ENCODE measurements at places on chromosomes 11 and 22.

GRCh38 chr11:61908730-61909316 lies 8.5 kb downstream of the RAB3IL1 start:
- DNase-seq, result no peak

GRCh38 chr11:99632969-99633368 lies 612.2 kb downstream of the CNTN5 start:
- DNase-seq, result no peak

DNA sequence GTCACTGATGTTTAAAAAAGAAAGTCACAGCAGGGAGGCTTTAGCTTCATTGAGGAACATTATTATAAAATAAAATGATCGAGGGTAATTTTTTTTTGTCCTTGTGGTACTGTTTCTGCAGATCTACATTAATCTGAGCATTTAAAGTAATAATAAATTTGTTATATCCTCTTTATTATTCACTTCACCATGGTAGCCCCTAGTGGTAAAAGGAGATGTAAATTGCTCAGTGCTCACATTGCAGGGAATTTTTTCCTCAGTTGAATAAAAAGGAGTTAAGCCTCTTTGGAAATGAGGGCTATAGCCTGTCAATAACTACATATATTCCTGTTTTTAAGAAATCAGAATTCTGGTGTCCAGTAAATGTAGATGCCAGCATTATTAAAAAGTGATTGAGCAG lies 99.7 kb upstream of the VPREB1 start:
- no peak for DNase-seq

GRCh38 chr11:85266646-85267045 lies 360.5 kb downstream of the DLG2 start:
- peak; percentile 15 for DNase-seq

- no peak for DNase-seq
Observed at GRCh38 chr11:126637795-126638175, 282.3 kb downstream of the ST3GAL4 start.

DNA sequence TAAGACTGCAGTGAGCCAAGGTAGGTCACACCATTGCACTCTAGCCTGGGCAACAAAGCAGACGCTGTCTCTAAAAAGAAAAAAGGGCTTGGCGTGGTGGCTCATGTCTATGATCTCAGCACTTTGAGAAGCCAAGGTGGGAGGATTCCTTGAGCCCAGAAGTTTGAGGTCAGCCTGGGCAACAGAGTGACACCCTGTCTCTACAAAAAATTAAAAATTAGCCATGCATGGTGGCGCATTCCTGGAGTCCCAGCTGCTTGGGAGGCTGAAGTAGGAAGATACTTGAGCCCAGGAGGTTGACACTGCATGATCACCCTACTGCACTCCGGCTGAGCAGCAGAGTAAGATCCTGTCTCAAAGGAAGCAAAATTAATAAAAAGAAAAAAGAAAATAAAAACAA lies 38.9 kb upstream of the RDX start:
- no peak for DNase-seq

GRCh38 chr11:85845124-85845631 lies 10.0 kb upstream of the CCDC83 start:
- DNase-seq, result peak; percentile 33

- no peak for DNase-seq
Observed at GRCh38 chr11:12005476-12005875, 3.0 kb downstream of the DKK3 start.

DNA sequence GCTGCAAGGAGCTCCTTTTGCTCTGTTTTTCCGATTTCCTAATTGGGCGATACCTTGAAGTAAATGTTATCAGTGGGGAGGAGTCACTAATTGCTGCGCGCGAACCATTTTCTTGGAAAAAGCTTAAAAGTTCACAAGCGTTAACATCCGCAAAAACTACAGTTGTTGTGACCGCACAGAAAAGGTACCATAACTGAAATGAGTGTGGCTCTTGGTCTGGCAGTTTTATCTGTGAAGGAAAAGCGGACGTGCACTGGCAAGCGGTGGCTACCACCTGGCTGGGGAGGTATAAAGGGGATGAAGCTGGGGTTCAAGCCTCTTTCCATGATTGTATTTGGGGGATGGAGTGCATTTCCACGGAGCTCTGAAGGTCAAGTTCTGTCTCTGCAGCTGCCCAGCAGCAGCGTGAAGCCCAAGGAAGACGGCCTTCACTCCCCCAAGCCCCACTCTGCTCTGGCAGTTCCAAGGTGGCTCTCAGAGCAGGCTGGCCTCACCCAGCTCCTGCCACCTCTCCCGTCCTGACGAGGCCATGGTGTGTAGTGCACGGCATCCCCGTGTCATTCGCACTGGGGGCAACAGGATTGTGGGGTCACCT lies 27.5 kb downstream of the MOV10L1 start:
- DNase-seq, result no peak

GRCh38 chr11:35165423-35166368 lies 26.7 kb downstream of the CD44 start:
- no peak for DNase-seq

DNA sequence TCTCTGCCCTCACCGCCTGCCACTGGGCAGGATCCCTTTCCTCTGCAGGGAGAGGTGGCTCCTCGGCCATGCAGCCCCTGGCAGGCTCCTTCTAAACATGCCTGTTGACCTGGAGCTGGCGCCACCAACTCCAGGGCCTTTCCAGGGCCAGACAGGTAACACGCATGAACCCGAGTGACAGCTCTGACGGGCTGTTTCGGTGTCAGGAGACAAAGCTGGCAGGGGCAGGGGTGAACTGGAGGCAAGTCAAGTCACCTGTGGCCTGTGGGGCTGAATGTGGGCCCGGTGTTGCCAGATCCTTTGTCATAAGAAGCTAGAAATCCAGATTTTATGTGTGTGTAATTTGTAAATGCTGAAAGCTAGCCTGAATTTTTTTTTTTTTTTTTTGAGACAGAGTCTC lies 11.3 kb downstream of the C22orf23 start:
- no peak for DNase-seq

- no peak for DNase-seq
Observed at GRCh38 chr11:2391181-2391975, 9.2 kb upstream of the TSSC4 start.

DNA sequence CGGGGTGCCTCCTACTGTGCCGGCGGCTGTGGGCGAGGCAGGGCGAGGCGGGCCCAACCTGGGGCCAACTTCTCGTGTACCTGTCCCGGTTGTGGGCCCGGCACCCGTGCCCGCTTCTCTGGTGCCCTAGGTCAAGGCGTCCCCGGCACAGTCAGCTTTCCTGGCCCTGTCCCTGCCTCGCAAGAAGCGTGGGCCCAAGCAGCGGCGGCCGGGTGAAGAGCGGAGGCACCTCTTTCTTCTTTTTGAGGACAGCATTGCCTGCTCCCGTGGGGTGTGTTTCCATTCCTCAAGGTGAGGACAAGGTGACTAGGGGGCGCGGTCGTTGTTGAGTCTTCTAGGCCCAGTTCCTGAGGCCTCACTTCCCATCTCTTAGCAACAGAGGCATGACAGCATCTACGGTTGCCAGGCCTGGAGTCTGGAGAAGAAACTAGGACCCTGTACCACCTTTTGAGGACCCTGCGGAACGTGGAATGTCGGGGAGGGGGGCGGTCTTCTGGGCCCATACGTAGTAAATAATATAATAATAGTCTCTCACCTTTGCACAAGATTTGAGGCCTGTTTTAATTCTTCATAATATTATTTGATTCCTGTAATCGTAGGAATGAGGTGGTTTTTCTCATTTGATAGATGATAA lies 418 bp downstream of the ACO2 start:
- DNase-seq, result peak; percentile 31

- DNase-seq, result no peak
Observed at GRCh38 chr11:13663631-13664071, 4.8 kb upstream of the FAR1 start.

- DNase-seq, result peak; percentile 53
Observed at GRCh38 chr11:27183672-27184457, 143.2 kb downstream of the BBOX1 start.

GRCh38 chr11:66843776-66844495 lies 695 bp downstream of the RCE1 start:
- no peak for DNase-seq

DNA sequence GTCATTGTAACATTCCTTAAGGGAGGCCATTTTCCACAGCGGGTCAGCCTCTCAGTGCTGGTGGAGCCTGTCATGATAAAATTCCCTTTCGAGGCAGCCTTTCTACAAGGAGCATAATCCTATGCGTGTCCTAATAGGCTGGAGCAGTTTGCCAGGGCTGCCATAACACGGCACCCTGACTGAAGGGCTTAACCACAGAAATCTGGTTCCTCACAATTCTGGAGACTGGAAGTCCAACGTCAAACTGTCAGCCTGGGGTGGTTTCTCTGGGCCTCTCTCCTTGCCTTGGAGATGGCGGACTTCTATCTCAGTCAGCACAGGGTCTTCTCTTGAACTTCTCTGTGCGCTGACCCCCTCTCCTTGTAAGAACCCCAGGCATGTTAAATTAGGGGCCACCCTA lies 1.4 kb upstream of the RGL4 start:
- DNase-seq, result no peak

DNA sequence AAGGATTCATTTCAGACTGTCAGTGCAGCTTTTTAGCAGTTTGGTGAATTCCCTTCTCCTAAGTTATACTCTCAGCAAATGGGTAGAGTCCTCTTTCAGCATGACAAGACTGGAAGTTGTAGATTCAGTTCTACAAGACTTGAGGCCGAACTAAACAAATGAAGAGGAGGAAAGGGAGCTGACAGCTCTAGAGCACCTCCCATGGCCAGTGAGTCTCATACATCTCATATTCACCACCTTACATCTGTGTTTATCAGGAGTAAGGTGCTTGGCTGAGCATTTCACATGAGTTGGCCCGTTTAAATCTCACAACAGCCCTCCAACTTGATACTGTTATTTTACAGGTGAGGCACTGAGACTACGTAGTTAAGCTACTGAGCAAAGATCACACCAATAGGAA lies 30.4 kb downstream of the SEZ6L start:
- DNase-seq, result no peak

- DNase-seq, result no peak
Observed at GRCh38 chr11:126863294-126863997, 137.1 kb downstream of the KIRREL3 start.

DNA sequence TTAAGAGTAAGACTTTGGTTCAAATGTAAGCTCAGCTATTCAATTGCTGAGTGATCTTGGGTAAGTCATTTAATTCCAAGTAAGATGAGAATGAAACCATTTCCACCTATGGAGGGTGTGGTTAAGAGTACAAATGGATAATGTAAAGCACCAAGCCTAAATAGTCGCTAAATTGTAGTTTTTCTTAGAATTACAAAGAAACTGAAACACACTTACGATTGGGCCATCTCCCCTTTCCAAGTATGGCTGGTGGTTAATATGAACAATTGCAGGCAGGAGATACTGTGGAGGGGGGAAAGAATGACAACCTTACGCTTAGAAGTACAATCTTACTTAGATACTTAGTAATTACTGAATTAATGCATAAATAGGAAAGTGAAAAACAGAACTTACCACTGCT lies 8.2 kb downstream of the DDX17 start:
- no peak for DNase-seq

GRCh38 chr11:443542-444199 lies 1.9 kb upstream of the ANO9 start:
- no peak for DNase-seq

- no peak for DNase-seq
Observed at GRCh38 chr11:102240502-102240901, 76.8 kb upstream of the BIRC3 start.

- no peak for DNase-seq
Observed at GRCh38 chr11:8832571-8833260, 78.3 kb upstream of the AKIP1 start.

DNA sequence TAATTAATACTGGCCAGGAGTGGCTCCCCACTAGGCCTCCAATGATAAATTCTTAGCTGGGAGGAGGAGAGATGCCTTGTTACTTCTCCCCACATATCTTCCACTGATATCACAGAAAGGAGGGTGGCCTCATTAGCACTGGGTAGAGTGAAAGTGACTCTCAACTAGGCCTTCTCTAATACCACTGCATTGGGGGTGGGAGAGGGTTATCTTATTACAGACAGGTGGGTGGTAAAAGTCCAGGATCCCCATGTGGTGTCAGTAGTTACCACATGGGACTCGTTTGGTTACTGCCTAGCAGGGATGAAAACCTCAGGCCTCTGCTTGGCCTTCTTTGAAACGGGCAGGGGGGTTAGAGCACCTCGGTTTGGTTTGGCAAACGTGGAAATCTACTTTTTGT lies 167.3 kb downstream of the UVRAG start:
- no peak for DNase-seq

- DNase-seq, result no peak
Observed at GRCh38 chr22:47474895-47475294, 712.4 kb downstream of the TBC1D22A start.

DNA sequence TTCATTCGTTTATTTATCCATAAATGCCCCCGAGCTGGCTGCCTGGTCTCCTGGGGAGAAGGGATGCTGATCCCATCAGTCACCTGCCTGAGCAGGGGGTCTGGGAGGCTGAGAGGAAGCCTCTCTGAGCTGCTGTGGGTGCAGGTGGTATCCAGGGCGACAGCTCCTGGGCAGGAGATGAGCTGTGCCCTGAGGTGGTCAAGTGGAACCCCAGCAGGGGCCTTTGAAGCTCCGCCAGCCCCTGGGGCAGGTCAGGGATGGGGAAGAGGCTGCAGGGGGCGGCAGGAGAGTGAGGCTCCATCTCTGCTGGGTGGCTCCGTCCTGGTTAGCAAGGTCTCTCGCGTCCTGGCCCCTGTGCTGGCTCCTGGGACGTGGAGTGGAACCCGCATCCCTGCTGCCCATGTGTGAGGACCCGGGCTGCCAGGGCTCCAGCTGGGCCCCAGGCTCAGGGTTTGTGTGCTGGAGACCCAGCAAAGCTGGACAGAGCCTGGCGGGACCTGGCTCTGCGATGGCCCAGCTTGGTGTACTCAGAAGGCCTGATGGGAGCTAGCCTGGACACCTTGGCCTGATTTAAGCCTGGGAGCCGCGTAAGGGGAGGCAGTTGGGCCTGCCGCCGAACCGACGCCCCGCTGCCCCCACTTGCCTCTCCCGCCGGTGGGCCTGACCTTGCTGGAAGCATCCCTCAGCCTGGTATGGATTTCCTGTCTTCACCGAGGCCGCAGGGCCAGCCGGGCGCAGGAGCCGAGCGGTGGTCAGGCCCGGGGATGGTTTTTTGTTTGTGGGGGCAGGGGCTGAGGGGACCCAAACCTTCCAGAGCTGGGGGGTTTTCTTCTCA lies 44.5 kb downstream of the RTN4R start:
- no peak for DNase-seq

DNA sequence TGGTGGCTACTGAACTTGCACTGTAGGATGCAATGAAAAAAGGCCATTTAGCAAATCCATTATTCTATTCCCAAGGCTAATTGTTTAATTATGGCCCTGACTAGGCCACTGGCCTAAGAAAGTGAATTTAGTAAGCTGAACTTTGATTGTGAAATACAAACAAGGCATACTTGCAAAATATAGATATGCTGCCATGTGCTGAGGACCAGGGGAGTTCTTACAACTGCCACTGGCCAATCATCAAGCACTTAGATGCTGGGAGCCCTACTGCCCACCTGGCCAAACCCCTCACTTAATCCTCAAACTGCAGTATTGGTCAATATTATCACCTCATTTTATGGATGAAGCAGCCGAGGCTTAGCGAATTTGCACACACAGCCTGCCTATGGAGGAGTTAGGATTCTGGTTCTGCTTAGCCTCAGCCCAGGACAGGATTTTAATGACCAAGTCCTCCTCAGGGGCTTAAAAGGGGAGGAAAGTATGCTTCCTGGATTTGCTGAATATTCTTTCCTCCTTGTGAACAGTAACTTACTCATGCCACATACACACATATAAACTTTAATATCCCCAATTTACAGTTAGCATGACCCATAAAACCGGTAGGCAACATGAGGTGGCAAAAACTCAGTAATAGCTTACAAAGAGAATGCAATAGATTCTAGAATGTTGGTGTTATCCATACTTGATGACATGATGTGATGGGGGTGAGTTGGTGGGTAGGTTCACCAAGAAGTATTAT lies 39.3 kb downstream of the CD44 start:
- no peak for DNase-seq

GRCh38 chr11:74157169-74157568 lies 13.6 kb downstream of the C2CD3 start:
- DNase-seq, result no peak
